ENCODE measurements at places on chromosomes 3 and 15.
A peak's percentile ranks its signal among the peaks of the same experiment; 100 is the strongest.

GRCh38 chr3:77190374-77190773, 150.5 kb downstream of the ROBO2 start:
- DNase-seq: no peak

DNA sequence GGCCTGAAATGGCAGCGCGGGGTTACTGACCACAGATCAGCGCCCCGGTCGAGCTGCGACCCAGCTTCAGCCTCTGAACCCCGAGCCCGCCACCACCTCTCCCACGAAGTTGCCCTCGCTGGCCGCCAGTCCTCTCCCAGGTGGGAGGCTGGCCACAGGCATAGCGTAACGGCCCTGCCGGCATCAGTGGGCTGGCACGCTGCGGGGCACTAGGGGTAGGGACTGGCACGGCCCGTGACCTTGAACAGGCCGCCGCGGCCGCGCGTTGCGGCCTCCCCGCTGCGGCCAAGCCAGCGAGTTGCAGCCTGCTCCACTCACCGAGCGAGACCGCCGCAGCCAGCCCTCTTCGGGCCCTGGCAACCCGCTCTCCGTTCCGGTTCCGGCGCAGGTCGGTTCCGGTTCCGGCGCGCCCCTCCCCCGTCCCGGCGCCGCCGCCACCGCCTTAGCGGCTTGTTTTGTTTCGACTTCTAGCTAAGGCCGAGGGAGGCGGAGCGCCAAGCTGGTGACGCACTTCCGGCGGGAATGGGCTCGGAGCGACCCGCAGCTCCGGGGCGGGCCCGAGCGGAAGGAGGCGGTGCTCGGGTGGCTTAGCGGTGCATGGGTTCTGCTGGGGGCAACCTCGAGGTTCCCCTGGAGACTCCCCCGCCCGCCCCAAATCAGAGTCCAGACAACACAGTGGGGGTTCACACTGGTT, at the start of gene USP19:
TSS of gene USP19 (minus strand) at position 386 of the 694 bp plus-strand sequence. CDS start 1,678 bp downstream, outside the sequence.
- DNase-seq: peak; percentile 86

DNA sequence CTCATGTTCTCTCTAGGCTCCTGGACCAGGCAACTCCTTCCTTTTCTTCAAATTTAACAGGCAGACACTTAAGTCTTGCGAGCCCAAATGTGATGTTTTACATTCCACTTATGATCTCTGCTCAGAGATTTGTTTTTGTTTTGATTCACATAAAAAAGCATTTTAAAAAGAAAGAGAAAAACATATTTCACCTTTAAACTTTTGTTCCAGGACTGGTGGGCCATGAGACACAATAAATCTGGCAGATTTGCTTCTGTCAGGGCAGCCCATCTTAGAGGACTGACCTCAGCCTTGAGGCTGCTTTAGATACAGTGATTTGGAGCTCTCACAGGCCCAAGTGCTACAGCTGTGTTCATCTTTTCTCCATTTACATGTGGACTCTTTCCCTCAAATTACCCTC, 52.0 kb downstream of the CMSS1 start:
- no peak for DNase-seq

DNA sequence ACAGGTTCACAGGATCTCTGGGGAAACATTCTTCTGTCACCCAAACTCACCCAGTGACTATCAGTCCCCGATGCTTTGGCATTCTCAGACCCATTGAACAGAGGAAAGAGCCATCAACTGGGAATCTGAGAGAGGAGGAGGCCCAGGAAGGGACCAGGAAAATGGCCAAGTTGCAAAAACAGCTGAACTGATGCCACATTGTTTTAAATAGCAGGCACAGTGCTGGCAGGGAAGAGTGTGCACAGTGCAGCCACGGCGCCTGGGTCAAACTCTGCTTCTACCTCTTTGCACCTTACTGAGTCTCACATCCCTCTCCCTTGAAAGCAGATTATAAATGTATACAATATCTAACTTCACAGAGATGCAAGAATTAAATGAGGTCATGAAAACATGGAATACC, 66.4 kb downstream of the SRGAP3 start:
- no peak for DNase-seq

GRCh38 chr15:89912674-89913396, at the start of gene ARPIN:
TSS of gene ARPIN (minus strand) at chr15:89912952. CDS start at chr15:89912835, 117 bp downstream.
- DNase-seq: no peak

DNA sequence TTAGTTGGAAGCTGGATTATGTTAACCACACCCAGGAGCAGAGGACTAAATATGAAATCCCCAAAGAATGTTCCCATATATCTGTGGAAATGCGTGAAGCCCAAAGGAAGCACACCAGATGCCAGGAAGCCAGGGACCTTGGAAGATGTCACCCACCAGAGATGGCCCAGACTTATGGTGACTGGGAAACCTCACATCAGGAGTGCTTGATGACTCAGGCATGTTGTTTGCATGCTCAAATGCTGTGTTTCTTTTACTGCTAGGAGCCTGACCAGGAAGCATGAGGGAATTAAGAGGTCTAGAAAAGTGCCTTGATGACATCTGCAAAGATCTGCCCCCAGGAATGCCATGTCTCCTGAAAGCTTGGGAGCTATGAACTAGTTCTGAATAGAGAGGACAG, 109.0 kb upstream of the SLC2A2 start:
- DNase-seq: no peak

DNA sequence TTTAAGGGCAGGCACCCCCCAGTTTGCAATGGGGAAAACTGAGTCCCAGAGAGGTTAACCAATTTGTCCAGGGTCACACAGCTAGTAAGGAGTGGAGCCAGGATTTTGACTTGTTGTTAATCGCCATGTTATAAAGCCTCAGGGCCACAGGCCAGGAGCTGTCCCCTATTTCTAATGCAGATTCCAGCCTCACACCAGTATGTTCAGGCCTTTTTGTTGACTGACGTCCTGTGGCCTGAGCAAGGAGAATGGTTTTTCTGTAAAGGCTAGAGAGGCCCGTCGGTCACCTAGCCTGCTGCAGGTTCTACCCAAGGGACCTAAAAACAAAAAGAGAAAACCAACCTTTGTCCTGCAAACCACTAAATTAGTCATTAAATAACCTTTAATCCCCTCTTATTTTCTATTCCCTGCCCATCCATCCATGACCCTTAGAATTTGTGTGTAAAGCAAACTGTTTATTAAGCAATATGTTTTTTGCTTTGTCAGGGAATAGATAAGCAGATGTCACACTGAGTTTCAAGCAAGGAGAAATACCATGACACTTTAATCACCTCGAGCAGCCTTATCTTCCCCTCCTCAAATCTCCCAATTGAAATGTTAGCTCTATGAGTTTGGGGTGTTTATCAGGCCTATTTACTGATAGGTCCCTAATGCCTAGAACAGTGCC, 14.1 kb downstream of the ACOX2 start:
- no peak for DNase-seq

DNA sequence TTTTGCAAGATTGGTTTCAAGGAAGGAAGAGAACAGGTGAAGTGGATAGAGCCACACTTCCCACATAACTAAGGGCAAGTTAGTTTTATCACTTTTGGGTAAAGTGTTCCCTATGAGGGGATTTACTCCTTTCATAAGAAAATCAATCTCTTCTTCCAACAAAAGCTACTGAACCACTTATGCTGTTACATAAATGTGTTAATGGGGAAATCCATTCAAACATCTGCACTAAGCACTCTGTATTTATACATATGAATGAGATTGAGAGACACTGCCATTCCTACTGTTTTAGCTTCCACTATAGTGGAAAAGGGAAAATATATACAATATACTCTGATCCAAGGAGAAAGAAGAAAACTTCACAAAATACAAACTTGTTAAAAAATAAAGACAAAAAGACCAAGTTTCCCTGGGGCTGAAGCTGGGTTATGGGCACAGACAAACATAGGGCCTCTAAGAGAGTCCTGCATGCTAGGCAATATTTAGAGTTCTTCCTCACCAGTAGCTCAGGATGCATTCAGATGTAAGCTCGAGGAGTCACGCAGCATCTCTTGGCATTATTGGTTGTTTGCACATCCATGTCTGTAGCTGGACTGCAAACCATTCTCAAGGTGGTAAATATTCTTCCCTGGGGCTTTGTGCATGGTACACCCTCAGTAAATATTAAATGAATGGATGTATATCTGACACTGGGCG, 454.2 kb downstream of the FGF12 start:
- DNase-seq: no peak

DNA sequence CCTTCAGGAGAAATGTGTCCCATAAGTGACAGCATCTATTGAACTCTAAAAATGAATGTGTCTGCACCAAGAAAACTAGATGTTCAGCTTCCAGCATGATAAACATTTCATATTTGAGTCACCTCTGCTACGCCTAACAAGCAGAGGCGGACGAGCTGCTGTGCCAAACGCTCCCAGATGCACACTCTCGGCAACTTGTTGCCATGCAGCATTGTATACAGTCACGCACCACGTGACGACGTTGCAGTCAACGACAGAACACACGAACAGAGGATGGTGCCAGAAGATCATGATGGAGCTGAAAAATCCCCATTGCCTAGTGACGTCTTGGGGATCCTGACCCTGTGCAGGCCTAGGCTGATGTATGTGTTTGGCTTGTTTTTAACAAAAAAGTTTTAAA, 137.5 kb downstream of the XXYLT1 start:
- no peak for DNase-seq

DNA sequence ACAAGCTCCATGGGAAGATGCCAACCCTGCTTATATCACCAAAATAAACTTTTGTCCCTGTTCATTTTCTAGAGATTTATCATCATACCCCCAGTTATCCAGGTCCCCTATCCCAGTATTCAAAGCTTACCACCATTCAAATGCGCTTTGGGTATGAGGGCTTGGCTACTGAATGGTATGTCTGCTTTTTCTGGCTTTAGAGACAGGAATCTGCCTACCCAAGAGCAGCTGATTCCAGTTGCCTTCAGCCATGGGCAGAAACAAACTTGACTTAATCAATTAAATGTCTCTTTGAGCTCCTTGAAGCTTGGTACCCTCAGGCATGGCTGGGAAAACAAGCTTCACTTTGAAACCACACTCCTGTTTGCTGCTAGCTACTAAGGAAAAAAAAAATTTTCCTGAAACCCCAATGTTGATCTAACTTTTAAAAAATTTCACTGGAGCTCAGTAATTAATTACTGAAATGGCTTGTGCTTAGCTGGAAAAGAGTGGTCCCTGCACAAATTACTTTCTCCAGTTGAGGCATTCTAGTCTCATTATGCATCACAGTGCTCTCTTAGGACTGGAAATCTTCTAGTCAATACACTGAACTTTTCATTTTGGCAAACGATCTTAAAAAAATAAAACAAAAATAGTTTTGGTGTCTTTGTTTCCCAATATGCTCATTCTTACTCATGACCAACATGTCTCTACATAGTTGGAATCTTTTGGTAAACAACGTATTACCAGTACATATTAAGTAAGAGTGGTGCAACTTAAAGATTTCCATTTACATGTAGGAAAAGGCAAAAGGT, 242.8 kb downstream of the DTWD1 start:
- no peak for DNase-seq

DNA sequence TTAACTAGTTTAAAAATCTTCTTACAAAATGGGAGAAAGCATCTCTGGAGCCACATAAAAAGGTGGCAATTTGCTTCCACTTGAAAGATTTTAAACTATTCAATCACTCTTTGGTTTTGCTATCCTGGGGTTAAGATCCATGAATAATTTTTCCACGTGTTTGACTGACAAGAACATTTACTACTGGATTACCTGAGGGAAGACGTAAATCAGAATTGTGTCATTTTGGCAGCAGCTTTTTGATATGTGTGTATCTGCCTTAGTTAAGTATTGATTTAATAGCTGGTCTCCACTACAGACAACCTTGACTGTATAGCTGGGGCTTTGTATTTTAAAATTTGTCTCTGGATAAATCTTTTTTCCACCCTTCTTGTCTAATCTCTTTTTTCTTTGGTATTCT, 228.3 kb downstream of the EPHA3 start:
- DNase-seq: no peak

- no peak for DNase-seq
Measured at GRCh38 chr15:88021601-88022000, 234.9 kb downstream of the NTRK3 start.

- DNase-seq: no peak
Measured at GRCh38 chr15:73142802-73143762, 90.8 kb downstream of the NEO1 start.

Measured in stimulated activated CD8-positive, alpha-beta memory T cell treated with anti-CD3 and anti-CD28 coated beads, Interleukin-2, amount 100 ng/mL, for 1 hour (primary cell).